ENCODE measurements at places on chromosomes 7 and 10. TPM values are rescaled to one million over a fixed set of nuclear protein-coding genes. Genes with fewer than 3 reads are reported as not detected.

GRCh38 chr7:98464558-98464940, 63.7 kb upstream of the BAIAP2L1 start:
- DNase-seq, result no peak

- no peak for DNase-seq
These were observed 143.1 kb downstream of the ARID5B start for GRCh38 chr10:62044566-62044965.

DNA sequence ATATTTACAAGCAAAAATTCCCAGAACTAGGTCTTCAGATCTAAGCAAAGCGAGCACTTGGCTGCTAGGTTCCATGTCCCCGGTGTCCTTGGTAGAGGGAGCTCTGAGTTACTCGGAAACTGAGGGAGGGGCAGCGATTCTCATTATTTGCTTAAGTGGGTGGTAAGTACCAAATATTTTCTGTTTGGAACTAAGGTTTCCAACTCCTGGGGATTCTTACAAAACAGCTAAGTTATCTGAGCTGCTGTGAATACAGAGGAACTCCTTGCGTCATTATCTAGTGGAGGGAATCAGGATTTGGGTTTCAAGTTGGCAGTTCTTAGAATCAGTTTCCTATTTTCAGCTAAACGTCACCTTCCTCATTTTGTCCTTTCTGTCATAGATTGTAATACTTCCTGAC, 76.8 kb upstream of the IKZF1 start:
- DNase-seq, result no peak

Gene ZP3
- polyA plus RNA-seq, result 5.2 TPM

Gene ABCB4
- 0.08 TPM for polyA plus RNA-seq

Gene SPACDR
- 0.54 TPM for polyA plus RNA-seq

Data from lung (tissue), 17 donors.